HCT116 (cell line): ENCODE measurements at places on chromosomes 13 and 19. TPM values are rescaled to one million over a fixed set of nuclear protein-coding genes. Genes with fewer than 3 reads are reported as not detected.

- no peaks in the 10 kb centered on the region for H3K4me1 ChIP-seq
- no peak overlapping the region for H3K4me3 ChIP-seq
- no peaks in the 10 kb centered on the region for H3K27me3 ChIP-seq
- no peak overlapping the region for H3K27ac ChIP-seq
- DNase-seq: no peak
These were observed 483.3 kb upstream of the SPRY2 start for GRCh38 chr13:80824229-80824628.

DNA sequence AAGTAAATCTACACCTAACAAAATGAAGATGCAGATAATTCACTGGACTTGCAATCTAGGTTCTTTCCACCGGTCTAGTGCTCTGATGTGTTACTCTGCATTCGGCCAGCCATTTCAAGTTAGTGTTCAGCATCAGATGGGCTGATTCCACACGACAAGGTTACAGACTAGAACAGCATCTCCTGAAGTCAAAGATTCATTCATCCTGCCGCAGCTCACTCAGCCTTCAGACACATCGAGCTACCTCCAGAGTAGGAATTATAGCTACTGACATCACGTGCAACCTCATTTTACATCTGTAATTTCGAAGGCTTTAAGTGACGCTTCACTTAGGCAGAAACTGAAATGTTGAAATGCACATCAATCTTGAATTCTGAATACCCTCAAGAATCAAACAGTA is 76.5 kb downstream of the LHFPL6 start:
- no peaks in the 10 kb centered on the region for H3K27me3 ChIP-seq
- no peak overlapping the region for H3K4me3 ChIP-seq
- no peak overlapping the region for H3K27ac ChIP-seq
- H3K4me1 ChIP-seq: peaks cover 15% of the 10 kb centered on the region

DNA sequence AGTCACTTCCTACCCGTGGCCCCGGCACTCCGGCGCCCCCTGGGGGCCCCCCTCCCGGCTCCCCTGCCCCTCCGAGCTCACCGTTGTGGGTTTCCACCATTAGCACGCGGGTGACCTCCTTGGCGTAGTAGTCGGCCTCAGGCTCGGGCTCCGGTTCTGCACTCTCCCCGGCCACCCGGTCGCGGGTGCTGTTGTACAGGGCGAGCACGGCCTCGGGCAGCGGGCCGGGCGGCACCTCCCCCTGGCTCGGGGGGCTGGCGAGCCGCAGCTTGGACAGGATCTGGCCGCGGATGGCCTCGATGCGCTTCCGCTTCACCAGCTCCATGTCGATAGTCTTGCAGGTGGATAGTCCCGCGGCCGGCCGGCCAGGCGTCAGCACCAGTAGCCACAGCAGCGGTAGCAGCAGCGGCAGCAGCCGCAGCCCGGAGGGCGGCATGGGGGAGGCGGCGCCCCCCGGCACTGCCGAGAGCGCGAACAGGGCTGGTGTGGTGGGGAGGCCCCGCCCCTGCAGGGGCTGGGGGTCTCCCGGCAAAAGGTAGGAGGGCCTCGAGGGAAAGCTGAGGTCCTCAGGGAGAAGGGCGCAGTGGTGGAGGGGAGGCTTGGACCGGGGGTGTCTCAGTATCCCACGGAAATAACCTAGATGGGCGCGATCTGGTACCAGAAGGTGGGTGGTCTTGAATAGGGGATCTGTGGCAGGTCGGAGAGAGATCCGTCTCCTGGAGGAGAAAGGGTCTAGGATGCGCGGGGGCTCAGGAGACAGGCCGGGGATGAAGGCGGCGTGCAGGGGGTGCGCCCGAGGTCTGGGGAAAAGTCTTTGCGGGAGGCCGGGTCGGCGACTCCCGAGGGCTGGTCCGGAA is 885 bp downstream of the TGFB1 start:
- no peak for DNase-seq
- peak overlapping the region; percentile 79 for H3K4me3 ChIP-seq
- no peaks in the 10 kb centered on the region for H3K36me3 ChIP-seq
- H3K4me1 ChIP-seq: peaks cover 29% of the 10 kb centered on the region

DNA sequence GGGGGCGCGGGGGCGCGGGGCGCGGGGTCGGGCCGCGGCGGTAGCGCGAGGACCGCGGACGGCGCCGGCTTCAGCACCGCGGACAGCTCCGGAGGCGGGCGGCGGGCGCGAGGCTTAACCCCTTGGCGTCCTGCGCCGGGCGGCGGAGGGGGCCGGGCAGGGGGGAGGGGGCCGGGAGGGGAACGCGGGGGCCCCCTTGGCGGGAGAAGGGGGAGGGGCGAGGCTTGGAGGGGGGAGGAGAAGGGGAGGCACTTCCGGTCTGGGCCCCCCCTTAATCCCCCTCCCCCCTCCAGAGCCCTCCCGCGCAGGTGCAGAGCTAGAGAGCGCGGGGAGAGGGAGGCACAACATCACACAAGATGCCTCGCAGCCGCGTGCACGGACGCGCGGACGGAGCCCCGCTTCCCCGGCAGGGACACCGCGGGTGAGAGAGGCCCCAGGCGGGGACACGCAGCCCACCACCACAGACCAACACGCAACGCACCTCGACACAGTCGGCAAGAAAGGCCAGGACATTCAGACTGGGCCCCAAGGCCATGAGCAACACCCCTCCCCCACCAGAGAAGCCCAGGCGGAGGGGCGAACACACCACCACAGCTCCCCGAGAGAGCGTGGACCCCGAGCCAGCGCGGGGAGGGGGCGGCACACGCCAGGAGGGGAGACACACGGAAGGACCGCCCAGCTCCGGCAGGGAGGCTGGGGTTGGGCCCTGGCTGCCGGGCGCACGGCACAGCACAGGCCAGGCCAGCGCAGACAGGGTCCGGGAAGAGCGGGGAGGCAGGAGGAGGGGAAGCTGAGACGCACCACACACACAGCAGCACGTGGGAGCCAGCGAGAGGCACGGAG is 24.1 kb downstream of the SHANK1 start:
- DNase-seq: no peak
- H3K36me3 ChIP-seq: no peaks in the 10 kb centered on the region
- H3K27me3 ChIP-seq: peaks cover 32% of the 10 kb centered on the region; the same call in 1 of the 2 replicates
- H3K4me3 ChIP-seq: no peak overlapping the region

- H3K27ac ChIP-seq: peak overlapping the region; percentile 90
- DNase-seq: no peak
These were observed 755 bp upstream of the RAB3A start for GRCh38 chr19:18204394-18205199.

DNA sequence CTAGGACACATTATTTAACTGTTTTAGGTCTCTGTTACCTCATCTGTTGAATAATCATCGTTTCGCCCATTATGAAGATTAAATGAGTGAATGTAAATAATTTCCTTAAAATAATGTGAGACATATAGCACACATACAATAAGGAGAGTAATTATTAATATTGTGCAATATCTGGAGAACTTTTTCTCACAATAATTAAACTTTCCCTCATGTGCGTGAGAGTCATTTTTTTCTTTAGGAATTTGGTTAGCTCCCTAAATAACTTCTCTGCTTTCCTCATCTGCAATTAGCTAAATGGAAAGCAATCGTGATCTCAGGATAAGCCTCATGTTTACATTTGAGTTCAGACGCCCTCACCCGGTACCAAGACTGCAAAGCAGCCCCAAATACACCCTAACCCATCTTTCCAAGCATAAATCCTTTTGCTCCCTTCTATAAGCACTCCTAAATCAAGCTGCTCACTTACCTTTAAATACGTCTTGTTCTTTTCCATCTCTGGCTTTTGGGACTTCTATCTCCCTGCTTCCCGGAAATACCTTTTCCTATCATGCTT is 78.8 kb downstream of the MZT1 start:
- no peaks in the 10 kb centered on the region for H3K36me3 ChIP-seq
- no peaks in the 10 kb centered on the region for H3K27me3 ChIP-seq
- no peak overlapping the region for H3K27ac ChIP-seq
- no peaks in the 10 kb centered on the region for H3K4me1 ChIP-seq
- no peak overlapping the region for H3K4me3 ChIP-seq
- peak; percentile 1 for DNase-seq

DNA sequence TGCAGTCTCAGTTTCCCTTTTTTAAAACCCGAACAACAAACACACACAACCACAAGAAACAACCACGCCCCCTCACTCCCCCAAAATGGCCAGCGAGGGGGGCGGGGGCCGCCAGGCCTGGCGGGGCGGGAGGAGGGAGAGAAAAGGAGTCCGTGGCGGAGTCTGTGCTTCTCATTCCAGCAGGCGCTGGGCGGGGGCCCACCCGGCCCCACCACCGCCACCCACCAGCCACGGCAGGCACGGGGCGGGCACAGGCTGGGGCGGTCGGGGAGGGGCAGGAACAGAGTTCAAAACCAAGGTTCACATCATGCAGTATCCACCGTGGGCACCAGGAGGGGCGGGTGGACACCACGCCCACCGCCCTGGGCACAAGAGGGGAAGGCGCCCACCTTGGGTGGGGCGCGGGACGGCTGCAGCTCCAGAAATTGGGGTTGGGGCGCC is 12.9 kb downstream of the DPF1 start:
- DNase-seq: no peak
- no peaks in the 10 kb centered on the region for H3K27me3 ChIP-seq

- no peaks in the 10 kb centered on the region for H3K36me3 ChIP-seq
- no peaks in the 10 kb centered on the region for H3K27me3 ChIP-seq
- no peak overlapping the region for H3K27ac ChIP-seq
- H3K4me3 ChIP-seq: no peak overlapping the region
- H3K4me1 ChIP-seq: no peaks in the 10 kb centered on the region
These were observed 4.2 kb upstream of the TNFSF11 start for GRCh38 chr13:42569576-42570344.

DNA sequence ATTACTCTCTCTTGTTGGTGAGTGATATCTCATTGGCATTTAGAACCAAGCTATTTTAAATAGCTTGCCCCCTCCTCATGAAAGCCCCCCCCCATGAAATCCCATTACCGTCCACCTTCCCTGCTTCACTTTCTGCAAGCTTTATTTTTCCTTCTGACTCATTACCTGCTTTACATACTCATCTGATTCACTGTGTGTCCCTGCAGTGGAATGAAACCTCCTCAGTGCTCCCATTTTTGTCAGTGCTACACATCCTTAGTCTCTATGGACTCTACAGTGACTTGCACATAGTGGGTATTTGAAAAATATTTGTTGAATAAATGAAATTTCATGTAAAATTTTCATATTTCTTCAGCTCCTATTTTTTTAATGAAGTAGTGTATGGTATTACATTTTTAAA is 62.3 kb downstream of the DOCK9 start:
- H3K36me3 ChIP-seq: no peaks in the 10 kb centered on the region
- no peak overlapping the region for H3K27ac ChIP-seq
- peaks cover 7% of the 10 kb centered on the region for H3K4me1 ChIP-seq
- no peaks in the 10 kb centered on the region for H3K27me3 ChIP-seq
- H3K4me3 ChIP-seq: no peak overlapping the region
- DNase-seq: no peak

- no peaks in the 10 kb centered on the region for H3K27me3 ChIP-seq
- H3K4me3 ChIP-seq: no peak overlapping the region
- H3K36me3 ChIP-seq: peaks cover 24% of the 10 kb centered on the region
- H3K4me1 ChIP-seq: no peaks in the 10 kb centered on the region
- DNase-seq: no peak
These were observed 11.8 kb downstream of the ZNF555 start for GRCh38 chr19:2853015-2853606.

DNA sequence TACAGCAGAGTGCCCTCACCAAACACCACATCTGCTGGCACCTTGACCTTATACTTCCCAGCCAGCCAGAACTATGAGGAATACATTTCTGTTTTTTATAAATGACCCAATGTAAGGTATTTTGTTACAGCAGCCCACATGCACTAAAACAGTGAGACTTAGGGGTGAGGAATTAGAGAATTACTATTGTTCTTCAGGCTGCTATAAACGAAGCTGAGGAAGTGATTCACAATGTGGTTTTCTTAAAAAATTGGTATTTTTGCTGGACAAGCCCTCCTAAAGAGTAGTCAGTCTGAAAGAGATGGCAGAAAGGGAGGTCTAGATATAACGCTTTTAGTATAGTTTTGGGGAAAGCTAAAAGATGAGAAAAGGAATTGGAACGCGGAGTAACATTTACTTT is 101.0 kb downstream of the SLITRK6 start:
- H3K36me3 ChIP-seq: no peaks in the 10 kb centered on the region
- H3K27ac ChIP-seq: no peak overlapping the region
- H3K27me3 ChIP-seq: no peaks in the 10 kb centered on the region

- DNase-seq: no peak
- peaks cover 63% of the 10 kb centered on the region; the same call in 1 of the 2 replicates for H3K36me3 ChIP-seq
- H3K4me1 ChIP-seq: no peaks in the 10 kb centered on the region
- no peak overlapping the region for H3K4me3 ChIP-seq
These were observed 10.2 kb downstream of the KRI1 start for GRCh38 chr19:10555610-10555973.

- H3K27me3 ChIP-seq: peaks cover 10% of the 10 kb centered on the region; the same call in 1 of the 2 replicates
- DNase-seq: peak; percentile 96
- peak within 1 kb of the TSS; percentile 77 for H3K27ac ChIP-seq
- peaks cover 38% of the 10 kb centered on the region; the same call in 1 of the 2 replicates for H3K36me3 ChIP-seq
- peaks cover 27% of the 10 kb centered on the region for H3K4me1 ChIP-seq
These were observed at the start of gene TRIM28 for GRCh38 chr19:58543826-58544590. Gene TRIM28 (plus strand): TSS chr19:58544064. CDS start chr19:58544758, 694 bp downstream.

- H3K4me1 ChIP-seq: no peaks in the 10 kb centered on the region
- no peaks in the 10 kb centered on the region for H3K36me3 ChIP-seq
- H3K27ac ChIP-seq: no peak overlapping the region
- no peak overlapping the region for H3K4me3 ChIP-seq
- no peak for DNase-seq
- H3K27me3 ChIP-seq: no peaks in the 10 kb centered on the region
These were observed 616 bp upstream of the PCDH17 start for GRCh38 chr13:57630661-57631595.

The LGALS7B gene
- 2.4 TPM for total RNA-seq

The SAMD1 gene
- 62.9 TPM for total RNA-seq

The TEX101 gene
- not detected for total RNA-seq

The KLK15 gene
- not detected for total RNA-seq

The HNRNPA1L2 gene
- 6.2 TPM for total RNA-seq

The TNFSF9 gene
- 25.1 TPM for total RNA-seq

The RFXAP gene
- 4.4 TPM for total RNA-seq

The KLK12 gene
- not detected for total RNA-seq

The RNF225 gene
- total RNA-seq: 1.2 TPM
